Muscle of back (tissue), 13 donors: ENCODE measurements at places on chromosomes 4 and X. TPM values are rescaled to one million over a fixed set of nuclear protein-coding genes. Genes with fewer than 3 reads are reported as not detected.

DNA sequence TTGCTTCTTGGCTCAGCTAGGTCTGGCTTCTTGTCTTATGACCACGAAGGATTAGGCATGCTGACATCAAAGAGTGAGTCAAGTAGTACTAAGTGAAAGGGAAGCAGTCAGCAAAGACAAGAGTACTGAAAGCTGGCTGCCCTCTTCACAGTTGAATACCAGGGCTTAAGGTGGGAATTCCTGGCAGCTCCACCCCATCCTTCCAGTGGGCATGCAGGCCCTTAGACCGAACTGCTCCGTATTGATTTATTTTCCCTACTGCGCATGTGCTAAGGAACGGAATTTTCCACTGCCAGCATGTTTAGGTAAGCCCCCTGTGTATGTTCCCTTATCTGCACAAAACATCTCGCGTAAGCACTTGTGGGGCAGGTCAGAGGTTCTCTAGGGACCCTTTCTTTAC lies 2320.1 kb downstream of the ARAP2 start:
- DNase-seq, result no peak

DNA sequence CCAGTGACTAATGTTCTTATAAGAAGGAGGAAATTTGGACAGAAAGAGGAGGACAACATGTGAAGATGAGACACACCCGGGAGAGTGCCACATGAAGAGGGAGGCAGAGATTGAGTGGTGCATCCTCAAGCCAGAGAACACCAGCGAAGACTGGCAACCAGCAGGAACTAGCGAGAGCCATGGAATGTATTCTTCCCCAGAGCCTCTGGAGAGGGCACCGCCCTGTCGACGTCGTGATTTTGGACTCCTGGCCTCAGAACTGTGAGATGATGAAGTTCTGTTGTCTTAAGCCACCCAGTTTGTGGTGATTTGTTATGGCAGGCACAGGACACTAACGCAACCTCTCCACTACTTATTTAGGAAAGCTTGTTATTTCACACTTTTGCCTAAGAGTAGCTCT lies 196.0 kb upstream of the TLL1 start:
- no peak for DNase-seq

DNA sequence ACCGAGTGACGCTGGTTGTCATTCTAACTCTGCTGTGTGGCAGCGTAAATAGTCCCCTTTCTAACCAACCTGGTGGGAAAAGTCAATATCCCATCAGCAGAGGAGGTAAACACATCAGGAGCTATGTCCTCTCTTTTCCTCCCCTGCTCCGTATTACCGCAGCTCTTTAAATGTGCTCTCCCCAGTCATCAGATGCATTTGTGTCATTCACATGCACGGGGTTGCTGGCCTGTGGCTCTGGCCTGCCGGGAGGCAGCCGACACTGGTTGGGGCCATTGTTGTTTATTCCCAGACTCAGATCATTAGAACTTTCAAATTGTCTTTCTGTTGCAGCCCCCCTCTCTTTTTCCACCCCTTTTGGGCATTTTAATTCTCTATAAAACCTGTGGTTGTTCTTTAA lies 21.9 kb downstream of the ARX start:
- DNase-seq, result no peak

GRCh38 chrX:118108304-118108703 lies 8.3 kb downstream of the KLHL13 start:
- DNase-seq, result peak; percentile 18

DNA sequence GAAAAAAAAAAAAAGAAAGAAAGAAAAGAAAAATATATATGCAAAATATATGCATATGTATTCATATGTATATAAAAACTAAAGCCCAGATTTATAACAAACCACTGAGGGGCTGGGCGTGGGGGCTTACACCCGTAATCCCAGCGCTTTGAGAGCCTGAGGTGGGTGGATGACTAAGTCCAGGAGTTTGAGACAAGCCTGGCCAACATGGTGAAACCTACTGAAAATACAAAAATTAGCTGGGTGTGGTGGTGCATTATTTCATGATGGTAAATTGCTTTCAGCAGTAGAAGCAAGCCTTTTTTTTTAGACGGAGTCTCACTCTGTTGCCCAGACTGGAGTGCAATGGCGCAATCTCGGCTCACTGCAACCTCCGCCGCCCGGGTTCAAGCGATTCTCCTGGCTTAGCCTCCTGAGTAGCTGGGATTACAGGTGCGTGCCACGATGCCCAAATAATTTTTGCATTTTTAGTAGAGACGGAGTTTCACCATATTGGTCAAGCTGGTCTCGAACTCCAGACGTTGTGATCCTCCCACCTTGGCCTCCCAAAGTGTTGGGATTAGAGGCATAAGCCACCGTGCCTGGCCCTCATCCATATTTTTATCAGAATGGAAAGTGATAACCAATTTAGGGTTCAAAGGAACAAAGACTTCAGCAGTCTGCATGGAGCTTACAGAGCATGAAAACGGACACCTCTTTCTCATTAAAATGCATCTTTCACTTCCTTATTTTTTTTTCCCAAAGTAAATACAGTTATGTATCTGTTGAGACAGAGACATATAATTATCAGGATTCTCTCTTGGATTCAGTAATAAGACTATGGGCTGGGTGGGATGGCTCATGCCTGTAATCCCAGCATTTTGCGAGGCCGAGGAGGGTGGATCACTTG lies 27.7 kb upstream of the MOB1B start:
- DNase-seq, result no peak

GRCh38 chrX:70455366-70456202 lies 10.9 kb downstream of the DLG3 start:
- DNase-seq, result no peak

DNA sequence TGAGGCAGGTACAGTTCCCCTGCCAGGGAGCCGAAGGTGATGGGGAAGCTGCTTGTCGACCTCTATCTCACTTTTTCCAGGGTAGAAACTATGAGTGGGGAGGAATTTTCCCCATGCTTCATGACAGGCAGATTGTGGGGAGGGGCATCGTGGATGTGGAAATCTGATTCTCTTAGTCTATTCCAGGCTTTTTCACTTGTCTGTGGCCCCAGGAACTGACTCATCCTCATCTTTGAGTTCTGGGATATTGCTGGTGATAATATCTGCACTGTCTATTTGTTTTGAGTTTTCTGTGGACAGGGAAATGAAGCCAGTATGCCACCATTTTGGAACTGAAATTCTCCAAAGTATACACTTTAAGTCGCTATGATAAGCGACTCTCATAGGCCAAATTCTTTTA lies 7.6 kb upstream of the TLR2 start:
- no peak for DNase-seq

- DNase-seq, result no peak
These were observed 704.8 kb downstream of the ARAP2 start for GRCh38 chr4:35539404-35540055.

DNA sequence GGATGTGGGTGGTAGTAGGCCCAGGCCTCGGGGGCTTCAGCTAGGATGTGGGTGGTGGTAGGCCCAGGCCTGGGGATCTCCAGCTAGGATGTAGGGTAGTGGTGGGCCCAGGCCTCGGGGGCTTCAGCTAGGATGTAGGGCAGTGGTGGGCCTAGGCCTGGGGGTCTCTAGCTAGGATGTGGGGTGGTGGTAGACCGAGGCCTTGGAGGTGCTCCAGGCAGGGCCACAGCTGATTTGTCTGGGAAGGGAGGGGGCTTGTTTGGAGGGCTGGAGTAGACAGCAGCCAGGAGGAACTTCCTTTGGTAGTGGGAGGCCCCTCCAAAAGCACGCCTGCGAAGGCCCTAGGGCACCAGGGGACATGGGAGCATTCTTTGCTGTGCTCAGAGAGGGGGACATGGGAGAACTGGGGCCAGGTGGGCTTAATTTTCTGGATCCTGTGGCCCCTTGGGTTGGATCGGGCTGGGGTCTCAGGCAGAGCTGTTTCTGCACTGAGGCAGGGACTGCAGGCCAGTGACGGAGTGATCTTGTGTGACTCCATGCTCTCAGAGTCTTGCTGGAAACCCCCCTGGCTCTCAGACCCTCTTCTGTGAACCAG lies 3.3 kb upstream of the SPON2 start:
- no peak for DNase-seq

- peak; percentile 21 for DNase-seq
These were observed 34.7 kb downstream of the P2RY10 start for GRCh38 chrX:78979789-78980464.

GRCh38 chr4:111213531-111213930 lies 590.7 kb upstream of the PITX2 start:
- DNase-seq, result no peak

DNA sequence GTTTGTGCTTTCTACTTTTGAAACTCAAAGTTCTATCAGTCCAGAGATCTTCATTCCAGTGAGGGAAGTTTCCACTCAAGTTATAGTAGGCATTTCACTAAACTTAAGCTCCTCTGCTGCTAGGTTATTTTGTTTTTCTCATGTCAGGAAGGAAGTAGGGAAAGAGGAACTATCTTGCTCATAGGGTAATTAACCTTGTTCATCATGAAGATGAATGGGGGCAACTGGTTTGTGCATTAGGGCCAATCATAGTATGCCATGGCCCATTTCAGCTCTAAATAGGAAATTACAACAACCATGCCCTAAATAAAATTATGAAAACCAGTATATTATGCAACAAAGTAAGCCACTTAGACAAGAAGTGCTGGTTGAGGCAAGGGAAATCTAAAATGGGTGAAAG lies 804.7 kb upstream of the NDST4 start:
- DNase-seq, result no peak

Gene TCEAL7
- 379 TPM for polyA plus RNA-seq
